ENCODE measurements at places on chromosomes 12 and 14.

DNA sequence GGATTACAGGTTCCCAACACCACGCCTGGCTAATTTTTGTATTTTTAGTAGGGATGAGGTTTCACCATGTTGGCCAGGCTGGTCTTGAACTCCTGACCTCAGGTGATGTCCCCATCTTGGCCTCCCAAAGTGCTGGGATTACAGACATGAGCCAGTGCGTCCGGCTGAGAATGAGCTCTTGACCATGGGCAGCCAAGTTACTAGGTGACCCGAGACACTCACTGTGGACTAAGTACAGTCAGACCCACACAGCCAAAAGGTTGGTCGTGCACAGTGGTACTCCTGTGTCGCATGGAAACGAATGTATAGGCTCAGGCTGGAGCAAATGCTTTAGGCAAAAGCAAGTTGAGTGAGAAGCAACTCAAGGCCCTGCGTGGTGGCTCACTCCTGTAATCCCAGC lies 21.0 kb downstream of the DLK1 start:
- no peak for DNase-seq

DNA sequence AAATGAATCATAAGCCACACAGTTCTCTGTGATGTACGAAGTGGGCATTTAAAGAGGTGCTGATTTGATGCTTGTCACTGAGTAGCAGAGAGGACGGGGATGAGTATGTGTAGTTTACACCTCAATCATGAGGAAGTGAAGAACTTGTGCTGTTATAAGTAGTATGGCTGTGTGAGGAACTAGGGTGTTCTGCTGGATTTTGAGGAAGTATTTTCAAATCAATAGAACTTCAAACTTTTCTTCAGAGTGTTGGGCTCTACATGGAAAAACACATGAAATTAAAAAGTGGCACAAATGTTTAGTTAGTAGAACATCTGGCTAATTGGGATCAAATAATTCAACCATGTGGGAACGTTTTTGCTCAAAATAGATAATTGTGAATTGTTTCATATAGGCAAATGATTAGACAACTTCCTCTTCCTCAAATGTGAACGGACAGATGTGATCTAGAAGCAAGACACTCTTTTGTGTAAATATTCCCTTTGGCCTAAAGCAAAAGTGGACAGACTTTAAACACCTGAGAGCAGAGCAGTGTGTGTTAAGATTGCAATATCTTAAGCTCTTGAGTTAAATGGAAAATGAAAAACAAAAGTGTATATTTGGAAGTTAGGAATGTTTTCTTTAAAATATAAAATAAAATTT lies 168.5 kb downstream of the NAV3 start:
- DNase-seq = peak; percentile 43

DNA sequence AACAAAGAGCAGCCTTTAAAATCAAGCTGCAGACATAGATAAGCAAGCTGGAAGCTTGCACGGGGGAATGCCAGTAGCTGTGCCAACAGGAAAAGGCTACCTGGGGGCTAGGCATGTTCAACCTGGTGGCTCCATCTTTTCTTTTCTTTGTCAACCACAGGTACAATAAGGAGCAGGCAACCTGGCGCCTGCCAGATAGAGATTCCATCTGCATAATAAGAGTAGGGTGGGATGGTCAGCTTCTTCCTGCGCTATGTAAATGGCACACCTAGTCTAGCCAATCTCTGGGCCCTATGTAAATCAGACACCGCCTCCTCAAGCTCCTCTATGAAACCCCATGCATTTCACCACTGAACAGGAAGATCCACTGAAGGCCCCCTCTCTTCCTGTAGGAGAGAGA lies 87.4 kb upstream of the PKP2 start:
- no peak for DNase-seq

GRCh38 chr12:3658327-3659163 lies 94.4 kb downstream of the CRACR2A start:
- DNase-seq = peak; percentile 27

DNA sequence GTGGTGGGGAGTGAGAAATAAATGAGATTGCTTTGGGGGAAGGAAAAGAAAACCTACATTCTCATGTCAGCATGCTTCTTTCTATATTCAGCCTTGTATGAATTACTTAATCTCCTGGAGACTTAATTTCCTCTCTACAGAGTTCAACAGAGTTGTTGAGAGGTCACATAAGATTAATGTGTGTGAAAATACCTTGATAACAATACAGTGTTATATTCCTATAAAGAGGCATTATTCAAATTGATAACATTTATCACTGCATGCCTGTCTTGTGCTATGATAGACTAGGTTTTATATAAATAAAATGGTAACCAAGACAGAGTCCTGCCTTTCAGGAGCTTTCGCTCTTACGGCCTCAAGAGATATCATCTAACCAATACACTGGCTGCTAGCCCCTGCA lies 9.6 kb downstream of the FLRT2 start:
- no peak for DNase-seq

DNA sequence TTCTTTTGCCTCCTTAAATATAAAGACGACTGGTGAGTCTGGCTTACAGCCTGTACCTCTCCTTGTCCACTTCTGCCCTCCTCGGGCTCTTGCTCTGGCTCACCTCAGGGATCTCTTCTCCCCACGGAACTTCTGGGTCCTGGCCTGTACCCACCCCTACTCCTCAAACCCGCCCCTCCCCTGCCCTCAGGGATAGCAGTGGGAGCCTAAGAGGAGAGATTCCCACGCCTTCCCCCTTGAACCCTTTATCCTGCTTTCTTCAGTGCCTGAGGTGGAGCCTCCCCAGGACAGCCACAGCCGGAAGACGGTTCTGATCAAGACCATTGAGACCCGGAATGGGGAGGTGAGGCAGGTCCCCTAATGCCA lies 2.7 kb downstream of the PRPH start:
- no peak for DNase-seq

DNA sequence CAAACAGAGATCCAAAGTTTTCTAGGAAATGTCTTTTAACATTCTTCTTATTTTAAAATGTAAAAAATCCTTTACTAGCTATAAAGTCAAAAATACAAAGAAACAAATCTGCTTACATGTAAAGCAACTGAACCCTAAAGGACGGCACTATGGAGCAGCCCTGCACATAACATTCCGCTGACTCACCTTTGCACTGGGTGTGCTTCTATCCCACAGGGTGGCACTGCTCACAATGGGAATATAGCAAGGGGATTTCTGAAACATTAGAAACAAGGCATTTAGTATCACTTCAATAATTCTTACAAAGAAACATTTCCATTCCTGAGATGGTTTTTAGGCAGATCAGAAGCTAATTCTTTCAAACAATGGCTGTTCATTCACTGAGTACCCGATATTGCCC lies 94.3 kb downstream of the C12orf42 start:
- DNase-seq = no peak

- DNase-seq = no peak
These were observed 36.3 kb upstream of the WDR89 start for GRCh38 chr14:63677891-63678379.

DNA sequence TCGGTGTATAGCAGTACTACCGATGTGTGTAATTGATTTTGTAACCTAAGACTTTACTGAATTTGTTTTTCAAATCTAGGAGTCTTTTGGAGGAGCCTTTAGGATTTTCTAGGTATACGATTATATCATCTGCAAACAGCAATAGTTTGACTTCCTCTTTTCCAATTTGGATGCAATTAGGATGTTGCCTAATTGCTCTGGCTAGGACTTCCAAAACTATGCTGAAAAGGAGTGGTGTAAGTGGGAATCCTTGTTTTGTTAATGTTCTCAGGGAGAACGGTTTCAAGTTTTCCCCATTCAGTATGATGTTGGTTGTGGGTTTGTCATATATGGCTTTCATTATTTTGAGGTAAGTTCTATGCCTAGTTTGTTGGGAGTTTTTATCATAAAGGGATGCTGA lies 171.6 kb upstream of the PDE3A start:
- DNase-seq = no peak

GRCh38 chr14:43410631-43411030 lies 1096.5 kb downstream of the FSCB start:
- DNase-seq = no peak

DNA sequence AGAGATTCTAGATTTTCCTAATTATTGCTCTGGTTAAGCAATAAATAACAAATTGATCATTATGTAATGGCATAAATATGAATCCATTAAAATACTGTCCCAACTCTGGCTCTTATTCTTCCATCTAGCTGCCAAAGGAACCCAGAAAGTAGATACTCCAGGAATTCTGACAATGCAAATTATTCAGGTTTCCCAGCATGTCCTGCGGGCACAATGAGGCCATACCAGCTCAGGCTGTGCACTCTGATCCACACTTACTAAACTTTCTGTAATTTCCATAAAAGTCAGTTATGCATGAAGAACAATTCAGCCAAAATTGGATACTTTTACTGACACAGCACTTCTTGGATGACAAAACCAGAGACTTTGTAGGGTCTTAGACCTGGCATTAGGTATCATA lies 576.3 kb downstream of the KCNH5 start:
- no peak for DNase-seq

DNA sequence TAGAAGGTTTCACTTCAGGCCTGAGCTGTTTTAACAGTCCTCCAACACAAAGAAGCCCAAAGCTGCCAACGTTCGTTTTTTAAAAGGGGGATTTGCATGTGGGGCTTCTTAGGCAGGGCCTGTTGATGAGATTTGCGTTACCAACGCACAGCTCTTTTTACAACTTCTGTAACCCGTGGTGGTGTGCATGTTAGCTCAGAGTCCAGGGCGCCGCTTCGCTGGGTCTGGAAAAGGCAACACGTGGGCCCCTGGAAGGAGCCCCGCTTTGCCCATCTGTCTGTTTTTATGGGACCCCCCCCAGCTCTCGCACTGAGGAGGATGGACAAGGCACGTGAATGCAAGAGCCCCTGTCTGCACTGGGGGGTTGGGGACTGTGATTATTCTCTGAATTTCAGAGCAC lies 84.0 kb downstream of the ESR2 start:
- DNase-seq = no peak

DNA sequence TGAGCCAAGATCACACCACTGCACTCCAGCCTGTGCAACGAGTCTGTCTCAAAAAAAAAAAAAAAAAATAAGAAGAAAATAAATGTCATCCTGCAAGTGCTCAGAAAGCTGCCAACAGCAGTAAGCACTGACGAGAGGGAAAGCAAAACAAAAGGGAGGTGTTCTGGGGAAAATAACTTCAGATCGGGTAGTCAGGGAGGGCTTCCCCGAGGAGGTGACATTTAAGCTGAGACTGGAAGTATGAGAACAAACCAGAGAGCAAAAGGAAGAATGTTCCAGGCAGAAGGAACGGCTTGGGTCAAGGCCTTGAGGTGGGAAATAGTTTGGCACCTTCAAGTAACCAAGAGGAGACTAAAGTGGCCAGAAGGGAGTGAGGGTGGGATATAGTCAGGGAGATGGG lies 4.7 kb upstream of the FAM222A start:
- no peak for DNase-seq

- no peak for DNase-seq
These were observed 83.7 kb downstream of the TMEM30B start for GRCh38 chr14:61197416-61197815.

- DNase-seq = peak; percentile 93
These were observed 11.8 kb upstream of the TTC7B start for GRCh38 chr14:90827919-90828610.

- no peak for DNase-seq
These were observed 6.2 kb downstream of the RERG start for GRCh38 chr12:15214851-15215601.

GRCh38 chr14:104081261-104081835 lies 4.2 kb upstream of the ASPG start:
- DNase-seq = no peak

DNA sequence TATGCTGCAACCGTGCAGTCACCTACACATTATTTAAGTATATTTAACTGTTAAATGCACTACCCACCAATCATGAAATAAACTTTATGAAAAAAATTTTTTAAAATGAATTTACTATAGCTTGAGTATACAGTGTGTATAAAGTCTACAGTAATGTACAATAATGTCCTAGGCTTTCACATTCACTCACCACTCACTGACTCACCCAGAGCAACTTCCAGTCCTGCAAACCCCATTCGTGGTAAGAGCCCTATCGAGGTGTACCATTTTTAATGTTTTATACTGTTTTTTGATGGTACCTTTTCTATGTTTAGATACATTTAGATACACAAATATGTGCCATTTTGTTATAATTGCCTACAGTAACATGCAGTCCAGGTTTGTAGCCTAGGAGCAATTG lies 48.1 kb downstream of the KLRG1 start:
- no peak for DNase-seq

DNA sequence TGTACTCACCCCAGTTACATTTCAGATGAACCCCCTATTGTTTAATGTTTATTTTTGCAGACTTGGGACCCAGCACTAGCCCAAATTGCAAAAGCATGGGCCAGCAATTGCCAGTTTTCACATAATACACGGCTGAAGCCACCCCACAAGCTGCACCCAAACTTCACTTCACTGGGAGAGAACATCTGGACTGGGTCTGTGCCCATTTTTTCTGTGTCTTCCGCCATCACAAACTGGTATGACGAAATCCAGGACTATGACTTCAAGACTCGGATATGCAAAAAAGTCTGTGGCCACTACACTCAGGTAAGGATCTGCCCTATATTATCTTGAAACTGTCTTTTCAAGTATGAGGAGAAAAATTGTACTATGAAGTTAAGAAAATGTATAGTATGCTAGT lies 1.2 kb downstream of the GLIPR1 start:
- DNase-seq = peak; percentile 51

DNA sequence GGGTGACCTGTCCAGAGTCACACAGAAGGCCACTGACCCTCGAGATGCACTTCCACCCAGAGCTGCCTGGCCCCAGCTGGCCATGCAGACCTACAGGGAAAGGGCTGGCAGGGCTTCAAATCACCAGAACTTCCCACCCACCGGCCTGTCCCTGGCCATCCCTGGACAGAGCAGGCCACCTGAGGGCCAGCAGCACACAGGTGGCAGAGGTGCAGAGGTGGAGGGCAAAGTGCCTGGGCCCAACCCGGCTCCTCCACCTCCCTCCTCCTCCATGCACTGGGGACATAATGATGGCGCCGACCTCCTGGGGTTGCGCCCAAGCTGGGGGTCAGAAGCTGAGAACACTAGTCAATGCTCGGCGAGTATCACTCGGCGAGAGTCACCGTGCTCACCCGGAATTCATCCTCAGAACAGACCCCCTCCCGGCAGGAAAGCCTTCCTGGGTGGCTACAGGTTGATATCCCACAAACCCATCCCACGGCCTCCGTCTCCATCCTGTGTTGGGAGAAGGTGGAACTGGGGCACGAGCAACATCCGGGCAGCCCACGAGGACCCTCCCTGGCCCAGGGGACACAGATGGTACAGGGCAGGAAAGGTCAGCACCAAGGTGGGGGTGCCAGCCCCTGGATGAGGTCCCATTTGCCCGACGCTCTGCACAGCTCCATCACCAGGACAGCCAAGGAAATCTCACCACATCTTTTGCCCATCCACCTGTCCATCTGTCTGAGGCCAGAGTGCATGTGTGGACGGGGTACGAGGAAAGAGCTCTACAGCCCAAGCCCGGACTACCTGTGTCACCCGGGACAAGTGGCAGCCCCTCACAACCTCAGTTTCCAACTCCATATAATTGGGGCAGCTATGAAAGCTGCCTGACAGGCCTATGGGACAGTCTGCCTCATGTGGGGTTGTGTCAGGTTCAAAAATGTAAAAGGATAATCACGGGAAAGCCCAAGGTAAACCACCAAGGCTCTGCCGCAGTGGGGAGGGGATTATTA lies 10.8 kb downstream of the BEGAIN start:
- no peak for DNase-seq

GRCh38 chr12:116280595-116281290 lies 3.2 kb upstream of the MED13L start:
- DNase-seq = peak; percentile 83

Measured in inflammatory macrophage (primary cell).